Activated T-helper 2 cell treated with anti-CD3 and anti-CD28 coated beads, Interferon-gamma antibody, Interleukin-2, Interleukin-4, amounts not matched to agents 10 μg/mL and 5 μg/mL and 100 μg/mL, durations not matched to agents 14 hours and 24 hours and 36 hours (primary cell): ENCODE measurements at places on chromosomes 16 and 17.

GRCh38 chr17:42456223-42457106 lies 2.2 kb upstream of the ATP6V0A1 start:
- peaks cover 38% of the 10 kb centered on the region for H3K4me1 ChIP-seq
- peak overlapping the region; percentile 14 for H3K4me3 ChIP-seq
- H3K27me3 ChIP-seq, result peaks cover 21% of the 10 kb centered on the region
- no peak for DNase-seq

GRCh38 chr17:77770331-77771105 lies 188.0 kb upstream of the TNRC6C start:
- no peaks in the 10 kb centered on the region for H3K36me3 ChIP-seq
- no peak overlapping the region for H3K27ac ChIP-seq
- H3K4me1 ChIP-seq, result peaks cover 12% of the 10 kb centered on the region
- H3K4me3 ChIP-seq, result no peak overlapping the region

- H3K4me3 ChIP-seq, result peak within 1 kb of the TSS; percentile 84
- H3K27me3 ChIP-seq, result no peaks in the 10 kb centered on the region
- DNase-seq, result peak; percentile 84
- peaks cover 35% of the 10 kb centered on the region for H3K36me3 ChIP-seq
These were observed at the start of gene MSL1 for GRCh38 chr17:40121181-40122135. MSL1 (plus strand) TSS chr17:40121971; CDS start chr17:40122613, 642 bp downstream.

DNA sequence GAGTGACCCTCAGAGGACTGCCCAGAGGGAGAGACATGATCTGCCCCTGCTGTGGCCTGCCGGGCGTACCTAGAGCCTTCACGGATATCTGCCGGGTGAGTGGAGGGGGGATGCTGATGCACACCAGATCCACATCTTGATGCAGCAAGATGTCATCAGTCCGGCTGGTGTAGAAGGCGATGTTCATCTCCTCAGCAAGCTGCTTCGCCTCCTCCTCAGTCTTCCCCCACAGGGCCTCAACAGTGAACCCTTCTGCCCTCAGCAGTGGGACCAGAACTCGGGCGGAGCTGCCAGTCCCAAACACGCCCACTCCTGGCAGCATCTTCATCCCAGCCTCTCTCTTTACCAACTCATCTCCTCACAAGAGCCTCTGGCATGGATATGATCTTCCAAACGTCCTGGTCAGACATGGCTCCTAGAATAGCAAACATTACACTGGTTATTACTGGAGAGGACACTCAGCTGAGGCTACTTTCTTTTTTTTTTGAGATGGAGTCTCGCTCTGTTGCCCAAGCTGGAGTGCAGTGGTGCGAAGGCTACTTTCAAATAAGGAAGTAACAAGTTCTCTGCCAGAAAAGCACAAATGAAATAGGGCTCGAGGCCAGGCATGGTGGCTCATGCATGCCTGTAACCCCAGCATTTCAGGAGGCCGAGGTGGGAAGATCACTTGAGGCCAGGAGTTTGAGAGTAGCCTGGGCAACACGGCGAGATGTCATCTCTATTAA lies 18.9 kb downstream of the C16orf86 start:
- no peak for DNase-seq
- peaks cover 3% of the 10 kb centered on the region for H3K4me1 ChIP-seq
- peaks cover 19% of the 10 kb centered on the region for H3K36me3 ChIP-seq
- H3K4me3 ChIP-seq, result no peak overlapping the region

- peaks cover 5% of the 10 kb centered on the region for H3K4me1 ChIP-seq
- H3K4me3 ChIP-seq, result no peak overlapping the region
- no peak overlapping the region for H3K27ac ChIP-seq
- DNase-seq, result no peak
- peaks cover 56% of the 10 kb centered on the region for H3K27me3 ChIP-seq
These were observed 4.4 kb downstream of the BAHCC1 start for GRCh38 chr17:81399481-81400153.

DNA sequence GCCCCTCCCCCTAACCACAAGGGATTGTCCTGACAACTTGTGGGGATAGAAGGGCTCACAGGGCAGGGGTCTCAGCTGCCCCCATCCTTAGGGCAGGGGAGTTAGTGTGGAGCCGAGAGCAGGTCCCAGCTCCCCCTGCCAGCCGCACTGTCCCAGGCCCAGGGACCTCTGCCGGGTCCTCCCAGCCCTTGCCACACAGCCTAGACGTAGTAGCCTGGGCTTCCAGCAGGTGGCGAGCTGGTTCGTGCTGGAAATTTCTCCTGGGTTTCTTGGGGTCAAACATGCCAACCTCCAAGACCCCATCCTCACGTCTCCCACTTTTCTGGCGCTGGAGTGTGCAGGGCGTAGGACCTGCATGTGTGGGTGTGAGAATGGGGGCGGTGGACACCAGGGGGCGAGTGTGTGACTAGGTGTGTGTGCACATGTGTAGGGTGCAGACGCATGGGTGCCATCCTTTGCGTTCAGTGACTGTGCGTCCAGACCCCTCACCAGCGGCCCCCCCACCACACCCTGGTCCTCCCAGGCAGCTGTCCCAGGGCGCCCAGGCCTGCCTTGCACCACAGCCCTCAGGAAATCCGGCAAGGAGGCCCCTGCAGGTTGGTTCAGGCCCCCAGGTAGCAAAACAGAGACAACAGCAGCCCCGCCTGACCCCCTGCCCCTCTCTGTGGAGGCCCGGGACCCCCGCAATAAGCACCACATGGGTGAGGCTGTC lies 29.5 kb downstream of the SBK1 start:
- DNase-seq, result peak; percentile 36
- H3K4me1 ChIP-seq, result peaks cover 4% of the 10 kb centered on the region
- no peak overlapping the region for H3K27ac ChIP-seq
- H3K4me3 ChIP-seq, result no peak overlapping the region
- H3K27me3 ChIP-seq, result no peaks in the 10 kb centered on the region

DNA sequence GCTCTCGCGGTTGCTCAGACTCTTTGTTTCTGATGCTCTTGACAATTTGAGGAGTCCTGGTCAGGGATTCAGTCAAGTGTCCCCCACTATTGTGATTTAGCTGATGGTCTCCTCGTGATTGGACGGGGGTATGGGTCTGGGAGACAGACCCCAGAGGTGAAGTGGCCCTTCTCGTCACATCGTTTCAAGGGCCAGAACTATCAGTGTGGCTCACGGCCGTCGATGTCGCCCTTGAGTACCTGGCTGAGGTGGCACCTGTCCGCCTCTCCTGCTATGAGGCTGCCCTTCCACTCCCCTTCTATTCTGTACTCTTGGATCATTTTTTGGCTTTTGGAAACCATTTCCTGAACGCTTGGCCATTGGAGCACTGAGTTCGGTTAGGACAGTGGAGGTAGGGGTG lies 7.4 kb upstream of the MEAK7 start:
- H3K4me1 ChIP-seq, result peaks cover 70% of the 10 kb centered on the region
- H3K36me3 ChIP-seq, result peaks cover 13% of the 10 kb centered on the region
- no peak for DNase-seq
- no peak overlapping the region for H3K4me3 ChIP-seq
- H3K27ac ChIP-seq, result peak overlapping the region; percentile 74
